ENCODE measurements at places on chromosomes 12 and 14. TPM values are rescaled to one million over a fixed set of nuclear protein-coding genes. Genes with fewer than 3 reads are reported as not detected.
A peak's percentile ranks its signal among the peaks of the same experiment; 100 is the strongest.

DNA sequence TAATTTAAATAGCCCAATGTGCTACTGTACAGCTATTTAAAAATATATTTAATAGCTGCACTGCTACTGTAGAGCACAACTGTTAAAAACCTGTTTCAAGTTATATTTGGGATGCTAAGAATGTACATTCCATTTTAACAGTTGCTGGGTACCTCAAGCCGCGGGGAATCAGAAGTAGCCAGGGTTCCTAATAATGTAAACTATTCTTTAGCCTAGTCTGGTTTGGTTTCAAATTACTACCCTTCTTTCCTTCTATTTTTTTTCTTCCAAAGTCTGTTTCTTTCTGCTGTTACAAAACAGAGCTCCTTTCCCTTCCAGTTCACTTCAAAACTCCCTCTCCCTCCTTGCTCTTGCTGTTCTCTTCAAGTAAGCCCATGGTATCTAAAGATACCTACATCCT, 21.3 kb downstream of the SCAF11 start:
- DNase-seq = no peak

DNA sequence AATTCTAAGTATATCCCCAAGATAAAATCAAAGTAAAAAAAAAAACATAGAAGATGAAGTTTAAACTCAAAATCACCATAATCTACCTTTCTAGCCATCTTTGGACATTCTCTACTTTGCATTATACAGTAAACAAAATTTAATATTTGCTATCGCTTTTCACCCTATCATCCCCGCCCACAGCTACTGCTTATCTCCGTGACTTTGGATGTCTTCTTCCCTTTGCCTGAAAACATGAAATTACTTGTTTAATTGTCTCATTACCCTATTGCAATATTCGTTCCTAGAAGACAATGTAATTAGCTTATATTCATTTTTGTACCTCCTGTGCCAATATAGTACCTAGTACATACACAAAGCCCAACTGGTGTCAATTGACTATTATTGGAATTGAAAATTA, 9.3 kb downstream of the SYNJ2BP start:
- no peak for DNase-seq

DNA sequence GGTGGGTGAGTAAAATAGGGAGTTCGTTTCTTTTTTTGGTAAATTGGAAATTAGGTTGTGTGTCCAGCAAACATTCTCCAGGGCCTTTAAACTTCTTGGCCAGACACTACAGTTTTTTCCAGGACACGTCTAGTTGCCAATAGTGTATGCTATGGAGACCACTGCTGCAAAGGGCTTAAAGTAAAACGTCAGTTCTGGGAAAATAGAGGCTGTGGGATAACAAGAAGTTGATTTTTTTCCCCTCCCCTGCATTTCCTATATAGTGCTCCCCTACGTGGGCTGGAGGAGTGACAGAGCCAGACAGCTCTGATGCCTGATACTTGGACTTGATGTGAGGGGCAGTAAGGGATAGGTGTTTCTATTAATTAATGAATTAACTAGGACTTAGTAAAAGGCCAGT, 2.4 kb downstream of the ACVR1B start:
- no peak for DNase-seq

Gene SLC17A8
- total RNA-seq = not detected

DNA sequence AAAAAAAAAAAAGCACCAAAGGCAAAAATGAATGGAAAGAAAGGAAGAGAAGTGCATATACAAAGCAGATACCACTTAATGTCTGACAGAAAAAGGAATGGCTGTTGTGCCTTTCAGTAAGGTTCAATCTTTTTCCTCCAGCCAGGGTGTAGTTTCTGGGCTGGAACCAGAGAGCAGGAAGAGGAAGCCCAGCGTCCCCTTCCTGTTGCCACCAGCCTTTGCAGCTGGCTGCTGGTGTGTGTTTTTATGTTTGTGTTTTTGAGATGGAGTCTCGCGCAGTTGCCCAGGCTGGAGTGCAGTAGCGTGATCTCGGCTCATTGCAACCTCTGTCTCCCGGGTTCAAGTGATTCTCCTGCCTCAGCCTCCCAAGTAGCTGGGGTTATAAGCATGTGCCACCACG, 64.6 kb upstream of the LTA4H start:
- no peak for DNase-seq

- DNase-seq = no peak
Observed at GRCh38 chr12:93144109-93144508, 215.0 kb upstream of the EEA1 start.

DNA sequence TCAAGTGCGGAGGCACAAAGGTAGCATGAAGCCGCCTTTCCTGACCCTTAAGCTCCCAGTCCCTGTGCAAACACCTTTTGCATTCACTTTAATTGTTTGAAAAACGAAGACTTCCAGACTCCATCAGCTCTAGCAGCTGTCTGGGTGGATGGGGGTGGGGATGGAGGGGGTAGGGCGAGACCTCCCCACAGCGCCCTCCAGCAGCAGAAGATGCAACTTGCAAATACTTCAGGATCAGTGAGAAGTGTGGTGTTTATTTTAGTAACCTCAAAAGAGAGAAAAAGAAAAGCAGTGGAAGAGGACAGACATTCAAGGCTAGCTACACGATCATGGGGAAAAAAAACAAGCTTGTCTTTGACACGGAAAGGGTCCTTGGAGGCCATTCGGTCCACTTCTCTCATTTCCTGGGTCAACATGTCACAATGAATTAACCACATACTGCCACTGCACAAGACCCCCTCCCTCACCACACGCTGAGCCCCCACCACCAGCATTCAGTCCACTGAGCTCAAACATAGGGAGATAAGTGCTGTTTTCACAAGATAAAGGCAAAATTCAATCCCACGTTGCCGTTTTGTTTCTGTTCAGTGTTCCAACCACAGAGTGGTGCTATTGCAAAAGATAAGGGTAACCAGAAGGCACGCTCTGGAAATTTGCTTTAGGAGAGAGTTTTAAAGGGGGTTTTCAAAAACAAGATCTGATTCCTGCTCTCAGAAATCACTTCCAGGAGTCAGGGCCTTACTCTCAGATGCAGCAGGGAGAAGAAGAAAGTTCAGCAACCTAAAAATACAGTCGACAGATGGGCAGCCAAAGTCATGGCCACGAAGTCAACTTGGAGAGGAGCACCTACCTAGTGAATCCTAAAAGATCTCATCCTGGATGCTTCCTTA, 3.3 kb upstream of the NTF3 start:
- DNase-seq = peak; percentile 49

Gene ARHGEF40
- 16.0 TPM for total RNA-seq

Gene CIROP
- not detected for total RNA-seq

GRCh38 chr14:61109288-61109687, 128.2 kb downstream of the SLC38A6 start:
- no peak for DNase-seq

GRCh38 chr14:96811985-96812667, 14.9 kb downstream of the VRK1 start:
- no peak for DNase-seq

- no peak for DNase-seq
Observed at GRCh38 chr12:117127933-117128823, 29.0 kb upstream of the TESC start.

GRCh38 chr12:81295251-81295650, 217.4 kb downstream of the ACSS3 start:
- DNase-seq = no peak

DNA sequence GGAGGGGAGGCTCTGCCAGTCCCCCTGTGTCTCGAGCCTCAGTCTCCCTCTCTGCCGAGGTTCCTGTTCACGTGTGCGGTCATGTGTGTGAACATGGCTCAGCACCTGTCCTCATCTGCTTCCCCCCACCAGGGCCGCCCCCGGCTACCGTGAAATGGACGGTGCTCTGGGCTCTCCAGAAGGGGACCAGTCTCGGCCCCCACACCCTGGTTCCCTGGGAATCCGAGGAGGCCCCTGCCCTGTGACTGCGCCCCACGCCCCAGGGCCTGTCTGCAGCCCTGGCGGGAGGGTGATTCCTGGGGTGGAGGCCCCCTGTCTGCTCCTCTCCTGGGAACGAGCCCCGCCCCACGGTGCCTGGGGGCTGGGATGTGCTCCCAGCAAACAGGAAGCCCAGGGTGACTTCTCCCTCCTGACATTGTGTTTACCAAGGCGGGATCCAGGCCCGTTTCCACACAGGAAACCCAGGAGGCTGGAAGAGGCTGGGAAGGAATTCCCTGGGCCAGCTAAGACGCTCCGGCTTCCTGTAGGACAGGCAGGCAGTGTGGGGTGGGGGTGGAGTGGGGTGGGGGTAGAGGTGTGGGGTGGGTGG, 46.6 kb downstream of the KIF26A start:
- DNase-seq = no peak

Gene CHGA
- 6.2 TPM for total RNA-seq

DNA sequence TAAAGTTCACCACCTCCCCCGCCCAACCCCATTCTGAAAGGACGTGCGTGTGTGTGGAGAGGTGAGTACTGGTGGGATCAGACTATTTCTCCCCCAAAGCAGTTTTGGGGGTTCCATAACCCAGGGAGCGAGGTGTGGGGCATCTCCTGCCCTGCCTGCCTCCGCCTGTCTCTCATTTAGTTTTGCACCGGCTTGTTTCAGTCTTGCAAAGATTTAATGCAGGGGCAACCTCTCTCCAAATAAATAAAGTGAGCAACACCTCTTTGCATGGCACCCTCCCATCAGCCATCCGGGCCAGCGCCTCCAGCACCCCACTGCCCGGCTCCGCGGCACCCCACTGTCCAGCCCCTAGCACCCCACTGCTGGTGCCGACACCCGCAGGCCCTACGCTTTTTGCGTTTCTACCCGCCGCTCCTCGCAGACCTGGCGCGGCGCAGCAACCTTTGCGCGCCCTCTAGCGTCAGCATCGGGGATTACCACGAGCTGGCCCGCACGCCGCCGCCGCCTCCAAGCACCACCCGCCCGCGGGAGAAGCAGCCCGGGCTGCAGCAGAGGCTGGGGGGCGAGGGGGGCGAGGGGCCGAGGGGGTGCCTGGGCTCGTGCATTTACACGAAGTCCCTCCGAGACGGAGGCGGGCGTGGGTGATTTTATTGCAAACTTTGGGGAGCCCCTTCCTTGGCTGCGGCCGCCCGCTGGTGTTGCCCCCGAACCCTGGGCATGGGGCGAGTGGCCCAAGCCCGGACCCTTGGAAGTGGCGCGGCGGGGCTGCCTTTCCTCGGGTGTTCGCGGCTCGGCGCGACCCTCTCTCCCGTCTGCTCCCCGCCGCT, 55.8 kb upstream of the VRK1 start:
- DNase-seq = peak; percentile 48

- DNase-seq = no peak
Observed at GRCh38 chr14:52878469-52878868, 72.4 kb downstream of the FERMT2 start.

Gene BEGAIN
- 10.0 TPM for total RNA-seq

DNA sequence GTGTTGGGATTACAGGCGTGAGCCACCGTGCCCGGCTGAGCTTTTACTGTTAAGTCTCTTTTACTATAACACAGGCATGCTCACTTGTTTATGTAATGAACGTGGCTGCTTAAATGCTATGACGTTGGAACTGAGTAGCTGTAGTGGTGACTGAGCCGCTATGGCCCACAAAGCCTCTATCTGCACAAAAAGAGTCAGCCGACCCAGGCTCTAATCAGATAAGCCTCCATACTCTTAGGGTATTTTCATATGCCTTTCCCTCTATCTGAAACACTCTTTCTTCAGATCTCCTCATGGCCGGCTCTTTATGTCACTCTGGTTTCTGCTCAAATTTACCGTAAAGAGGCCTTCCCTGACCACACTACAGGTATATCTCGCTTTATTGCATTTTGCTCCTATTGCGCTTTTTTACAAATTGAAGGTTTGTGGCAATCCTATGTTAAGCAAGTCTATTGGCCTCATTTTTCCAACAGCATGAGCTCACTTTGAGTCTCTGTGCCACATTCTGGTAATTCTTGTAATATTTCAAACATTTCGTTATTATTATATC, 8.0 kb downstream of the SLC2A14 start:
- no peak for DNase-seq

Gene PTHLH
- 0.37 TPM for total RNA-seq

DNA sequence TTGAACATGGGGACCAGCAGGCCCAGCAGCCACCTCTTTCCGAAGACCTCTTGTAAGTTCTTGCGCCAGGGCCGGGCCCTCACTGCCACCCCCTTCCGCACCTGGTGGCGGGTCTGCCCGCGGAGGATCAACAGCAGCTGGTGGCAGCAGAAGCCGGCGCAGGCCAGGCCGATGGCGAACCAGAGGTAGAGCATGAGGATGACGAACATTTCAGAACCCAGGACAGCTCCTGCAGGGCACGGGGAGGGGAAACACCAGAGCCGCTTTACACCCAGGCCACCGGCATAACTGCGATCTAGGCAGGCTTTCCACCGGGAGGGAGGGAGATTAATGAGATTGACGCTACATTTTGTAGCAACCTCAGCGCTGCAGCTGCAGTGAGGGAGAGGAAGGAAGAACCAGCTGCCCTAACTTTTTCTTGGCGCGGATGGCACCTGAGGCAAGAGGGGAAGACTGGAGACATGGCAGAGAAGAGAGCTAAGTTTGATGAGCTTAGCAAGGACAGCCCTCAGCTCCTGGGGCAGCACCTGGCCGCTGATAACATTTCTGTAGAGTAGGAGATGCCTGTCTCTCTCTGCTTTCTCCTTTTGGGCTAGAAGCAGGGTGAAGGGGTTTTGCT, 7.8 kb downstream of the ZDHHC22 start:
- DNase-seq = peak; percentile 44

DNA sequence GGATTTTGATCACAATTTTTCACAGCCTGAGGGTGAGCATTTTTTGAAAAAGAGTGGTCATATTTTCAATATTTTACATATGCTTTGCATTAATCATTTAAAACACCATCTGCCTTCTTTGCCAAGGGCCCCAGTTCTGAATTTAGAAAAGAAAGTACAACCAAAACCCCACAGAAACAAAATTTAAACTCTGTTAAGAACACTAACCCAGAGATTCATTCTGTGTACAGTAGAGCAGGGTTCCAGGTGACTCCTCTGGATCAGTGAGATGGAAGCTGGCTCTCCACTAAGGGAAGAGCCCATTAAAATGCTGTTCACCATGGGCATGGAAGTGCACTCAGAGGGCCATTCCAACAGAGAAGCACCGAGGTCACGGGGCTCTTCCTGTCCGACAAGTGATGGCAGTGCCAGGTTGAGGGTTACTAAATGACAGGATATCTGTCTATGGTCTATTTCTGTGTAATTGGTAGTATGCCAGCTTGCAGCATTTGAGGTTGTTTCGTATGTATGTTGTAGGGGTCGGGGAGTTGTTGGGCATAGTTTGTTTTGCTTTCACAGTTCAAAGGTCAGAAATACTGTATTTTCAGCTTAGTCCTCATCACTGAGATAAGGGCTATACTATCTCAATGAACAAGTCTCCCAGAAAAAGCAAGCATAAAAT, 95.9 kb downstream of the SLC35F4 start:
- no peak for DNase-seq

DNA sequence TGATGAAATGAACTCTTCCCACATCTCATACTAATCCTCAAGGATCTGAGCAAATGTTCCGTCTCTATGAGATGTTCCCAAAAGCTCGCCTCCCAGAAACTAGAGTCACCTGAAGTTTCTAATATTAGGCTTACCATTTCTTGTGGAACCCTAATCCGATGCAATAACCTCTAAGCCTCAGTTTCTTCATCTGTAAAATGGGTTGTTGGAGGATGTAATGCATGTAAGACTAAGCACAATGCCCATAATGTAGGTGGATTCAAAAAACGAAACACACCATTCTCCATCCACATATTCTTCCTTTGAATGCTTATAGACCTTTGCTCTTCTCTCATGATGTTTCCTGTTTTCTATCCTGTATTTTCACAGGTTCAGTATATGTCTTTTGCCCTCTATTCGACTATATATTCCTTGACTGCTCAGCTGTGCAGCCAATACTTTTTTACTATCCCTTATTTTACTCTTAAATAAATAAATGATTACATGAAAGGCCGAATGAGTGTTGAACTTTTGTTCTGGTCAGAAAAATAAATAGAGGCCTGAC, 307.3 kb upstream of the G2E3 start:
- DNase-seq = no peak

Gene SYCP3
- 0.29 TPM for total RNA-seq
